ENCODE measurements at places on chromosomes 12 and 14.

DNA sequence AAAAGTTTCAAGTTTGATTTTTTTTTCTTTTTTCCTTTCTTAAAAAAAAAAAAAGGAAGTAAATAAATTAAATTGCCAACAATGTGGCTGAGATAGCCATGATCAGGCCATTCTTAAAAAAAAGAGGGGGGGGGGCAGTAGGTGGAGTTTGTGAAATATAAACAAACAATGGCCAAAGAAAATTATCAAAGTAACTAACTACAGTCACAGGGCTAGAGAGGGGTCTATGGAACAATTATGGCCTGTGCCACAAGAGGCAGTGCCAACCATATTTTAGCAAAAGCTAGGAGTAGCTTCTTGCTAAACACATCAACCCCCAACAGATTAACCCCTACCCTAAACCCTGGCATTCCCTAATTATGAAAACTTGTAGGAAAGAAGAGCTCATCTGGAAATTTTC, 16.2 kb upstream of the SMARCC2 start:
- peak; percentile 32 for DNase-seq

DNA sequence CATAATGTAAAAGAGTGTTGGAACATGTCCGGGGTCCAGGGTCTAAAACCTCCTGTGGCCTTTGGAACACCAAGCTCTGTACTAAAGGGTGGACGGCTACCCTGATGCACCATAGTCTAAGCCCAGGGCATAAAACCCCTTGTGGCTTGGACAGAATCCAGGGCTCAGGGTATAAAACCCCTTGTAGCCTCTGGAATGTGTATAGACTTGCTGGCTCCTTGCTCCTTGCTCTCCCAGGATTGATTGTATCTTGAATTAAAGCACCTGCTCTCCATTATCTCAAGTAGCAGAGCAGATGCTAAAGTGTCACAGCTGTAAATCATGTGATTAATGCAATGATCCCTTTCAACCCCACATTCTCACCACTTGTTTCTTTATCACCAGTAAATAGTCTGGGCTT, 556.5 kb downstream of the LRFN5 start:
- no peak for DNase-seq

DNA sequence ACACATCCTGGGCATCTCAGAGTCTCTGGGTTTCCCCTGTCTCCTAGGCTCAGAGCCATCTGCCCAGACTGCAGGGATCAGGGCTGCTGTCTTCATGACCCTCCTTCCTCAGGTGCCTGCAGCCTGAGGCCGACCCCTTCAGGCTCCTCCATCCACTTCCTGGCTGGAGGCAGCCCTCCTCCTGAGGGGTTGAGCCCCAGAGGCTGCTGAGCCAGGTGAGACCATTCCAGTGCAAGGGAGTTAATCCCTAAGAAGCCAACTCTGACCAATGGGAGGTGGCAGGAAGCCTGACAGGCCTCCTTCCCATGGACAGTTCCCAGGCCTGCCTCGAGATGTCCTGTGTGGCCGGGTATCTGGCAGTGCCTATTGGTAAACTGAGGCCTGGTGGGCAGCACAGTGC, 8.4 kb upstream of the PPP4R4 start:
- DNase-seq = no peak

GRCh38 chr12:13816394-13816793, 165.0 kb downstream of the GRIN2B start:
- no peak for DNase-seq

GRCh38 chr14:91371990-91372375, 45.6 kb downstream of the CCDC88C start:
- no peak for DNase-seq

GRCh38 chr12:15423629-15424028, 101.3 kb downstream of the PTPRO start:
- DNase-seq = no peak

DNA sequence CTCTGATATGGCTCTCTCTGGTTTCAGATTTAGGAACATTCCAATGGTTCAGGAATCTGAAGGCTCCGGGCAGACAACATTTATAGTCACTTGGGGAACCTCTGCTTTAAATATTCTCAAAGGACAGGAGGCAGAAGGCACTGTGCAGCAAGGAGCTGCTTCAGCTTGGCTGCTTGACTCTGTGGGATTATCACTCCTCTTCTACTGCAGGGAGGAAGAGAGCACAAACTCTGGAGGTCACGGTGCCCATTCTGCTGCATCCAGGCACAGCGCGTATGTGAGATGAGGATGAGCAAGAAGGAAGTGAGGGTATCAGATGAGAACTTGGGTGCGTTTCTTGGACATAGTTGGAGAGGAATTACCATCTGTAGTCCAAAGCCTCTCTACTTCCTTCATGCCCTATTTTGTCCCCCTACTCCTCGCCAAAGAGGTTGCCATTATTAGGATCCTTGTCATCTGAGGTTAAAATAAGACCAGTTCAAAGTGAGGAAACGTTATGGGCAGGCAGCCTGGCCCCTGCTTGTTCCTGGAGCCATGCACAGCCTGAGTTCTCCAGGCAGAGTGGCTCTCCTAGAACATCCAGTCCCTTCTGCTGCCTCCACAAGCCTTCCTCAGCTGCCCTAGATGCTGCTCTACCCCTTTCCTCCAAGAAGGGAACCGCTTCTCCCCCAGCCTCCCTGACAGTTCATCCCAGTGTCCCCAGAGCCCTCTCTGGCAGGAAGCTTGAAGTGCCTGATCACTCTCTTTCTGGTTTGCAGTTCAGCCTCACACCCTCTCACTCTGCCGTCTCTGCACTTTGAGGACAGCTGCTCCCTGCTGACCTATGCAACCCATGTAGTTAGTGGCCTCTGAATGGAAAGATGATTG, 12.5 kb downstream of the FGF6 start:
- DNase-seq = no peak

Data from Kasumi-1 (cell line).